Dorsolateral prefrontal cortex (tissue), 122 donors: ENCODE measurements at places on chromosomes 12 and 14. TPM values are rescaled to one million over a fixed set of nuclear protein-coding genes. Genes with fewer than 3 reads are reported as not detected.

Gene ACSS3
- total RNA-seq: 17.2 TPM

Gene DDX54
- total RNA-seq: 46.5 TPM

Gene PTPN21
- total RNA-seq: 23.7 TPM

Gene KRT71
- not detected for total RNA-seq

Gene MYL2
- not detected for total RNA-seq

Gene FLVCR2
- total RNA-seq: 9.8 TPM

Gene TMTC1
- 52.3 TPM for total RNA-seq

Gene RPS6KL1
- total RNA-seq: 63.4 TPM
